ENCODE measurements at places on chromosomes 12 and 14.

DNA sequence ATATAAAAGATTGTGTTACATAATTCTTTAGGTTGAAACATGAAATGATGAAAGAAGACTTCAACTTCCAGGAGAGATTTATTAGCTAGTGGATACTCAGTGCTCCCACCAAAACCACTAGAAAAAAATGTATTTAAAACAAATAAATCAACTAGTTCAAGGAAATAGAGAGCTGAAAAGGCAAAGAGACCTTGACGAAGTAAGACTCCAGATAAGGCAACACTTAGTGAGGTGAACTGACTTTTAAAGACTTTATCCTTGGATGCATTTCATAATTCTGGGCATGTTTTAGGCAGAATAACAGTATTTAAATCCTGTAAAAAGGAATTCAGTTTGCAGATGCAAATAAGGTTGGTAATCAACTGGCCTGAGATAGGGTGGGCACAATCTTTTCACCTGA, 1150.7 kb downstream of the FSCB start:
- DNase-seq = no peak

GRCh38 chr12:45634273-45634917, 95.1 kb upstream of the ARID2 start:
- DNase-seq = no peak

- DNase-seq = no peak
Observed at GRCh38 chr14:96951511-96951910, 154.3 kb downstream of the VRK1 start.

DNA sequence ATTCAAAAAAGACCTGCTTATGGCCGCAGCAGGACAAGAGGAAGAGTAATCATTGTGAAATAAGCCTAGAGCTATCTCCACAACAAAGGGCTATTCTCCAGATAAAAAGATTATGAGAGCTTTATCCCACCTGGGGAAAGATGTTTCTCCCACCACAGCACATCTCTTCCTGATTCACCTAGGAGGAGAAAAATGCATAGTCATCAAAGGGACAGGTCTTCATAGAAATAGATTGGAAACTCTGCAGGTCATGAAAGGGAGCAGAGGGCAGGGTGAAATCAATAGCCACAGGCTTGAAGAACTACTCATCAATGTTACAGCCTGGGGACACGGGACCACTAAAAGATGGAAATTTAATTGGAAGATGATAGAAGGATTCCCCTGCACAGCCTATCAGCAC, 453.8 kb upstream of the TMEM132C start:
- DNase-seq = no peak

- no peak for DNase-seq
Observed at GRCh38 chr12:66403746-66404145, 101.5 kb downstream of the HELB start.

- DNase-seq = no peak
Observed at GRCh38 chr14:92323011-92323915, at the start of gene SLC24A4. SLC24A4 (plus strand) TSS chr14:92323165; CDS start chr14:92323831, 666 bp downstream.

DNA sequence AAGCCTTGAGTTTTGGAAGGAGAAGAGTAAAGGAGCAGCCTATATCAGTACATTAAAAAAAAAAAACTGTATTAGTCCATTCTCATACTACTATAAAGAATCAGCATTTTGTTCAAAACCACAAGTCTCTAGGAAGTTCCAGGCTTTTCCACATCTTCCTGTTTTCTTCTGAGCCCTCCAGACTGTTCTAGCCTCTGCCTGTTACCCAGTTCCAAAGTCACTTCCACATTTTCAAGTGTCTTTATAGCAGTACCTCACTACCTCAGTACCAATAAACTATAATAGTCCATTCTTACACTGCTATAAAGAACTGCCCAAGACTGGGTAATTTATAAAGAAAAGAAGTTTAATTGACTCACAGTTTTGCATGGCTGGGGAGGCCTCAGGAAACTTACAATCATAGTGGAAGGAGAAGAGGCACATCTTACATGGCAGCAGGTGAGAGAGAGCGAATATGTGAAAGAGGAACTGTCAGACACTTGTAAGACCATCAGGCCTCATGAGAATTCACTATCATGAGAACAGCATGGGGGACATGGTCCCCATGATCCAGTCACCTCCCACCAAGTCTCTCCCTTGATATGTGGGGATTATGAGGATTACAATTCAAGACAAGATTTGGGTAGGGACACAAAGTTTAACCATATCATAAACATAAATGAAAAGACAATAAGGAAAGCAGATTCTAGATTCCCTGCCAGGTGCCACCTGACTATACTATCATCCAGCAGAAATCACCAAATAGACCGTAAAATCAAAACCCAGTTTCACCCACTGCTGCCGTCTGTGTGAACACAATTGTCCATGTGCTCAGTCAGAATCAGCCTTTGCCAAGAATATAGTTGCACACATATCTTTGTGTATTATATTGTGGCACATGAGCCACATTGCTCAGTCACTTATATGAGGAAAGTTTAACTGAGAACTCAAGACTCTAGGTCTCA, 27.8 kb downstream of the TOGARAM1 start:
- DNase-seq = no peak

DNA sequence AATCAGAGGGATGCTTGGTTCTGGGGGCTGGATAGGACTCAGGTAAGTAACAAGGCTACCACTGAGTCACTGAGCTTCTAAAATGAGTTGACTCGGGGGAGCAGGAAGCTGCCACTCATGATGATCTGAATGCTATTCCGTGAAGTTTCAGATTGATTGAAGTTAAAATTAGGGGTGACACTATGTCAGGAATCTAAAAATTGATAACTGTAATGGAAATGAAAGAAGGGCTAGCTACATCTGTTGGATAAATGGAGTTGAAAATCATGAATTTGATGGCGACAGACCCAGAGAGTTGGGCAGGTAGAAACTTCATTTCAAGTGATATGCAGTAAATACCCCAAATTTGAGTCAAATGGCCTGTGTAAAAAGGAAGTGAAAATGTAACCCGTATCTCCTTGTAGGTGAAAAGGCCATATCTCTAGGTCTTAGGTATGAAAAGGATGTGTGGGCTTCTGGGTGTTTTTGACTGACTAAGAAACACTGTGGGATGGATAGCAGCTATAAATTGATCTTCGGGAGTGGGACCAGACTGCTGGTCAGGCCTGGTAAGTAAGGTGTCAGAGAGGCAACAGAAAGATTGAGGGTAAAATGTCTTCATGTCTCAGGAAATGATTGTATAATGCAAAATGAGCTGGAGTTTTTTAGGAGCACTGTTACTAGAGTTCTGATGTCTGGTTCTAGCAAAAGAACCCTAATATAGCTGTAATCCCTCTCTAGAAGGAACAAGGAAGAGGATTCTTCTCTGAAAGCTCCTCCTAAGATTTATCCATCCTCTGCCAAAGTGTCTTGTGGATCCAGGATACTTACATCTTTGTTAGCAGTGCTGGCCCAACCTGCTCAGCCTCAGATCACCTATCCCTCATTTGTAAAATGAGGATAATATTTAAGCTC, 57.3 kb downstream of the DAD1 start:
- no peak for DNase-seq

DNA sequence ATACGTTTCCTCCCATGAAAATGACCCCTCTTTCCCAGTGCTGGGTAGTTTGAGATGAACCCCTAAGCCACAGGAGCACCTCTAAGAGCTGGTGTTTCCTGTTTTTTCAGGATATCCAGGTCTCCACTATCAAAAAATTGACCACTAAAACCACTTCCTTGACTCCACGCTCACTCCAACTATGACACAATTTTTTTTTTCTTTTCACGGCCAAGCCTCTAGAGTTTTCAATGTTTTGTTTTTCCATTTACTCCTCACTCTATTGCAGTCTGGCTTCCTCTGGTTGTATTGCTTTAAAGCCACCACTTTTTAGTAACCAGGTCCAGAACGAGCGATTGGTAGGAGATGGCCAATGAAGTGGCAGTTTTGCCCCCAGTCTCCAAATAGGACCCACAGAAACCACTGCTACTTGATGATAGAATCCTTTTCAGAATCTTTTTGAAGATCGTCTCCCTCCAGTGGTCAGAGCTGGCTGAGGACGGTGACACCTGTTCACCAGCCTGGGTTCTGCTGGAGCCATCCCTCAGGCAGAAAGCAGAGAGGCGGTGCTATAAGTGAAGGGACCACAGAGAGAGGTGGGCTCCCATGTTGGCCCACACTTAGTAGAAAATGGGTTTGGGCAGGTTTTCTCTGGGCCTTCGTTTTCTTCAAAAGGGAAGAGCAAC, 454.4 kb downstream of the VRK1 start:
- no peak for DNase-seq

DNA sequence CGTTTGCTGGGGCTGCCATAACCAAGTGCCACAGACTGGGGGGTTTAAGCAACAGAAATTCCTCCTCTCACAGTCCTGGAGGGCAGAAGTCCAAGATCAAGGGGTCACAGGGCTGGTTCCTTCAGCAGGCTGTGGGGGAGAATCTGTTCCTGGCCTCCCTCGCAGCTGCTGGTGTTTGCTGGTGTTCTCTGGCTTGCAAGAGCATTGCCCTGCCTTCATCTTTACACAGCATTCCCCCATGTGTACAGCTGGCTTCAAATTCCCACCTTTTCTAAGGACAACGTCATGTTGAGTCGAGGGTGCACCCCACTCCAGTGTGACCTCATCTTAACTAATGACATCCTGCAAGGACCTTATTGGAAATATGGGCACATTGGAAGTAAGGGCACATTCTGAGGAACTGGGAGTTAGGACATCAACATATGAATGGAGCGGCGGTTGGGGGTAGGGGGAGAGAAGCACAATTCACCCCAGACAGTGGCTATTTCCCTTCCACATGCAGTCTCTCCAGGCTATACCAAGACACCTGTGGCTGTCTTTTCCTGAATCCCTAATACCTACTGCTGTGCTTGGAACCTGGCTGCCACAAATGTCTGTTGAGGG, 123.6 kb downstream of the FOXN3 start:
- DNase-seq = no peak

DNA sequence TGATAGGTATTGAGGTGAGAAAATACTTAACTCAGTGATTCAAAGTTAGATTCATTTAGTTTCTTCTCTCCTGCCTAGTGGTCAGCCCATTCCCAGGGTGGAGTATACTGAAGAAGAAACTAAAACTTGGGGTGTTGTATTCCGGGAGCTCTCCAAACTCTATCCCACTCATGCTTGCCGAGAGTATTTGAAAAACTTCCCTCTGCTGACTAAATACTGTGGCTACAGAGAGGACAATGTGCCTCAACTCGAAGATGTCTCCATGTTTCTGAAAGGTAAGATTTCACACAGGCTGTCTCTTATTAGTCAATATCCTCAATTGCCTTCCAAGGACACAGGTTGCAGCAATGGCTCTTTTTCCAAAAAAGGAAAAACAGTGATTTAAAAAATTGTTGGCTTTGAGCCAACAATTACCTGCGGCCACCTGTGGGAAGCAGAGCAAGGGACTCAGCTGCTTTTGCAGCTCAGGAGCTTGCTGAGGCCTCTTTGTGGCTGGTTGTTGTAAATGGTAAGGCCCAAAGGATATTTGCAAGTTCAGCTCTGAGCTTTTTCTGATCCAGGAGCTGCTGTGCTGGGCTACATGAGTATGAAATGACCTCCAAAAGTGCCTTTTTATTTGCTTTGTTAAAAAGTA, 33.9 kb downstream of the TPH2 start:
- DNase-seq = no peak

GRCh38 chr12:80701388-80701787, 6.0 kb upstream of the MYF6 start:
- no peak for DNase-seq

- no peak for DNase-seq
Observed at GRCh38 chr14:65915125-65915524, 502.6 kb downstream of the FUT8 start.

- peak; percentile 84 for DNase-seq
Observed at GRCh38 chr12:59005193-59005955, 85.1 kb upstream of the LRIG3 start.

GRCh38 chr12:47995981-47996401, 8.3 kb downstream of the COL2A1 start:
- DNase-seq = peak; percentile 18
